ENCODE measurements at places on chromosomes 5 and 9.

DNA sequence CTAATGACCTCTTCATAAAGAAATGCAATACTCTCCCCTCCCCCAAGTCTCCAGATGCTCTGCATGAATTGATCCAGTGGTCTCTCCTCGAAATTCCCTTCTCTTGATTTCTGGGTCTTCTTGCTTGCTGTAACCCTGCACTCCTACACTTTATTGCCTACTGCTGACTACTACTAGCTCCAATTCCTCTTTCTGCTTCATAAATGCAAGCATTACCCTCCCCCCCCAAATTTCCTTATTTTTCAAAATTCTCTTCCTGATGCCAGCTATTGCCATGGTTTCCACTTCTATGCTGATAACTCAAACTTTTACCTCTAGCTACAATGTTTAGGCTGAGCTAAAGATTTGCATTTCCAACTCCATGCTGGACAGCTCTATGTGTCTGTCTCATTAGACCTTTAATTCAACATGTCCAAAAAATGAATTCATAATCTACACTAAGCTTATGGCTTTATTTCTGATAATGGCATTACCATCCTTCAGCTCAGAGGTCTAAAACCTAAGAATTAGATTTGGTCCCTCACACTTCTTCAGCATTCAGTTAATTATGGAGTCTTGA, 1.4 kb downstream of the ZBTB26 start:
- DNase-seq = no peak

- DNase-seq = no peak
Observed at GRCh38 chr9:105195259-105195658, 49.2 kb upstream of the SLC44A1 start.

DNA sequence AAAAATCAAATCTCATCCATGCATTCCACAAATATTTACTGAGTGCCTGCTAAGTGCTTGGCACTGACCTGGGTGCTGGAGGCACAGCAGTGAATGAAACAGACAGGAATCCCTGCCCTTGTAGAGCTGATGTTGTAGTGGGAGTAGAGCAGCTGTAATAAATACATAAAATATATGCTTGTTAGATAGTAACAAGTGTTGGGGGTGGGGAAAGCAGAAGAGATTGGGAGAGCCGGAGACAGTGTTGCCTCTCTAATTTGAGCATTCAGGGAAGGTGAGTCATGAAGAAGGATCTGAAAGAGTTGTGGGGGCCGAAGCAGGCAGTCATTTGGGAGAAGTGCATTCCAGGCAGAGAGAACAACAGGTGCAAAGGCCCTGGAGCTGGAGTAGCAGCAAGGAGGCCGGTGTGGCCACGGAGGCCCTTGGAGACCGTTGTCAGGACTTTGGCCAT, 97.9 kb downstream of the ZNF618 start:
- no peak for DNase-seq

- no peak for DNase-seq
Observed at GRCh38 chr9:136366826-136367225, 3.3 kb upstream of the DNLZ start.

DNA sequence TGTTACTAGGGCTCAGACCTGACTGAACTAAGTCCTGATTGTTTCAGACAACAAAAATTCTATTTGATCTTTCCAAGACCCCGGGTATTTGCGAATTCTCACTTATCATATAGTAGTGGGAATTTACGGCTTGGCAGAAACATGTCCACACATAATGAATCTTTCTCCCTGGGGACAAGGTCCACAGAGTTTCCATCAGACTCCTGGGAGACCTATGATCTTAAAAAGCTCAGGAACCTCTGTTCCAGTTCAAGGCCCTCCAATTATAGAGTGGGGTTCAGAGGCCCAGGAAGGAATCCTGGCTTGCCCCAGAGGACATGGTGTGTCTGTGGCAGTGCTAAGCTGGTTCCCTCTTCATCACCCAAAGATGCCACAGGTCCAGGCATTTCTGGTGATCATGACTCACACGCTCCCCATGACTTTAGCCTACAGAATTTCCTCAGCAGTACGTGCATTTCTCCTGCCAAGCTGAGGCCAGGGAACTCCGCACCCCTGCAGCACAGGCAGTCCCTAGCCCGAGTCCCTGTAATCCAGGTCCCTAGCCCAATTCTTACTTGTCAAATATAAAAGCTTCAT, 12.6 kb downstream of the RAPGEF1 start:
- no peak for DNase-seq

GRCh38 chr5:137034764-137035479, 464.2 kb downstream of the SPOCK1 start:
- no peak for DNase-seq

All from left forelimb (tissue), 1 donor.